ENCODE measurements at places on chromosomes 3 and 15. TPM values are rescaled to one million over a fixed set of nuclear protein-coding genes. Genes with fewer than 3 reads are reported as not detected.

DNA sequence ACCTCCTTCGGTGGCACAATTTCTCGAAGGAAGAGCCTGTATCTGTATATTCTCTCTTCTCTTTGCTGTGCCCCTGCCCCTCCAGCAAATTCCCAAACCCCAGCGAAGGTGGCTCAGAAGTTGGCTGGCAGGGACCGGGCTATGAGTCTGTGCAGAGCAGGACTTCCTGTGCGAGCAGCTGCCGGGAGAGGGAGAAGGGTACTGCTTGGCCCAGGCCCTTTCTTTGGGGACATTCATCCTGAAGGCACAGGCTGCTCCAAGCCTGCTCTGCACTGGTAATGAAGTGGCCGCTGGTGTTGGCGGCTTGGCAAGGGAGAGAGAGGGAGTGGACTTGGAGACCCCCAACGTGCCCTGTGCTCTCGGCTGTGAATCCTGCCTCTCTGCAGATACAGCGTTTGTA lies 1.5 kb downstream of the SLC6A11 start:
- DNase-seq, result no peak

DNA sequence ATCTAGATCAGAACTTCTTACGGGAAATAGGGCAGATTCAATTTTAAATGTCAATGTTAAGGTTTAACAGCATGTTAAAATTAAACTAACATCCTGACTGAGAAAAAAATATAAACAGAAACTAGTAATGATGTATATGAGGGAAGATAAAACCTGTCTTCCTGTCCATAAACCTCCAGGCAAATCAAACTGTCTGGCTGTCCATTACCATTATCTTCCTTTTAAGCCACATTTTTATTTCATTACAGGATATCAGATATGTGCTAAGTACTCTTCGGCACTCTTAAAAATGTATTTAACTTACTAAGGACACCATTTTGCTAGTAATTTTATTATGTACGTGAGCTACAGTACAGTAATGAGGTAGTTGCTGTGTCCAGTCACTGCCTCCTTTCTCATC lies 1461.7 kb upstream of the ALCAM start:
- DNase-seq, result no peak

DNA sequence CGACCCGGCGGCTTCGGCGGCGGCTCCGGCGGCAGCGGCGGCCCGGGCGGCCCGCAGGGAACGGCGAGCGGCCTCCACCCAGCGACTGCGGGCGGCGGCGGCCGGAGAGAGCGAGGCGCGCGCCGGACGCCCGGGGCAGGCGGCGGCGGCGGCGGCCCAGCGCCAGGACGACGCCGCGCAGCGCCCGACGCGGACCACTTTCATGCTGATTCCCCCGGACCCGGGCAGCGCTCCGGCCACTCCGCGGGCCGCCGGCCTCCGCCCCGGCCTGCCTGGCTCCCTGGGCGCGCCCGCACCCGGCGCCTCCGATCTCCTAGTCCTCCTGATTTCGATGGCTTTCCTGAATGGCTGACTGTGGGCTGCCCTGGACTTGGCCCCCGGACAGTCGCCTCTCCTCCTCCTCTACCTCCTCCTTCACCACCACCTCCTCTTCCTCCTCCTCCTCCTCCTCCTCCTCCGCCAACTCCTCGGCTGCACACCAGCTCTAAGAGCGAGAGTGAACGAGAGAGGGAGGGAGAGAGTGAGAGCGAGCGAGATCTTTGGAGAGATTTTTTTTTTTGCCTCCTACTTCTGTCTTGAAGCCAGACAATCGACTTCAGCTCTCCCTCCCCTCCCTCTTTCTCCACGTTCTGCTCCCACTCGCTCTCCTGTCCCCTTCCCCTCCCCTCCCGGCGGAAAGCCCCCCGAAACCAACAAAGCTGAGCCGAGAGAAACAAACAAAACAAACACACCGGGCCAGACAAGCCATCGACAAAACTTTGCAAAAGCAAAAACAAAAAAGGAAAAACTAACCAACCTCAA lies 844 bp downstream of the NR2F2 start:
- no peak for DNase-seq

- no peak for DNase-seq
Observed at GRCh38 chr15:68561901-68562300, 16.9 kb upstream of the CORO2B start.

DNA sequence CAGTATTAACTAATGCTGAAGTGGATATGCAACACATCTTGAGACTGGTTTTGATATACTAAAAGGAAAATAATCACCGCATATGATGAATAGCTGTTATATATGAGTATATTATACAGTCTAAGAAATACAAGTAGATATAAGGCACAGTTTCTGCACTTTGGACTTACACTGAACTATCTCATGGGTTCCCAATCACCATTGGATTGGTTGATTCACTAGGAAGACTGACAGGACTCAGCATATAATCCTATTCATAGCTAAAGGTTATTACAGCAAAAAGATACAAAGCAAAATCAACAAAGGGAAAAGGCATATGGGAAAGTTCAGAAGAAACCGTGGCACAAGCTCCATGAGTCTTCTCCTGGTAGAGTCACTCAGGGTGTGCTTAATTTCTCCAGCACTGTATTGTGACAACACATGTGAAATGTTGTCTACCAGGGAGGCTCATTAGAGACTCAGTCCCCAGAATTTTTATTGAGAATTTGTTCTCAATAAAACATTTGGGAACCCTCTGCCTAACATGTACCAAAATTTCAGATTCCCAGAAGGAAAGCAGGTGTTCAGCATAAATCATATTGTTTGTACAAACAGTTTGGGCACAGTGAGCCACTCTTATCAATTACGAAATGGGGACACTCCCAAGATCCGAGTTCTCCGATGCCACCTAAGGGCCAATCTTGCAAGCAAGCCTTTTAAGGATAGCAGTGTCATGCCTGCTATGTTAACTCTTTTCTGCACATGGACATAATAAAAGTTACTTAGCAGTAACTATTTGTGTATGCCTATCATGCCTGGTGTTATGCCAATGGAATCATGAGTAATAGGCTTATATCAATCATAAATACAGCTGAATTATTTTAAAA lies 26.8 kb downstream of the CMC1 start:
- no peak for DNase-seq

- no peak for DNase-seq
Observed at GRCh38 chr3:39268549-39268900, 11.3 kb downstream of the CX3CR1 start.

GRCh38 chr3:177295116-177295515 lies 97.8 kb upstream of the TBL1XR1 start:
- no peak for DNase-seq

DNA sequence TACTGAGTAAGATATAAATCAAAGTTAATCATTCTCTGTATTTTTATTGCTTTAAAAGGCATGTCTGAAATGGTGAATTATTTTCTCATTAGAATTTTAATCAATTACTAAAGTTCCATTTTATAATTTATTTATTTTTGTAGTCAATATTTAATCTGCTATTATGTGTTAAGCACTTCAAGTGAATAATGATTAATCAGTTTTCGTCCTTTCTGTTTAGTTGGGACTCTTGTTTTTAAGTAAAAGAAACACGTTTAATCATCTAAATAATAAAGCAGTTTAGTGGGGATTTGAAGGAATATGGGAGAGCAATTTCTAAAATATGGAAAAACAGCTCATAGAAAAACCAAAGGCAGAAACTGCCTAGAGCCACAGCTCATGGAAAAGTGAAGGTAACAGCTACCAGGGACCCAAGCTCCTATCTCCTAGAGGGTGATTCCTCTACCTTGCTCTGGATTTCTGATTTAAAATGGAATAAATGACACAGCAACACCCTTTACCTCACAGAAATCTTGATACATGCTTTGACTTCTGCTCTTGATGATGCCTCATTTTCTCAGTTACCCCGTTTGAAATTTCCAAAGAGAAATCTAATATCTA lies 28.0 kb upstream of the SUCNR1 start:
- no peak for DNase-seq

DNA sequence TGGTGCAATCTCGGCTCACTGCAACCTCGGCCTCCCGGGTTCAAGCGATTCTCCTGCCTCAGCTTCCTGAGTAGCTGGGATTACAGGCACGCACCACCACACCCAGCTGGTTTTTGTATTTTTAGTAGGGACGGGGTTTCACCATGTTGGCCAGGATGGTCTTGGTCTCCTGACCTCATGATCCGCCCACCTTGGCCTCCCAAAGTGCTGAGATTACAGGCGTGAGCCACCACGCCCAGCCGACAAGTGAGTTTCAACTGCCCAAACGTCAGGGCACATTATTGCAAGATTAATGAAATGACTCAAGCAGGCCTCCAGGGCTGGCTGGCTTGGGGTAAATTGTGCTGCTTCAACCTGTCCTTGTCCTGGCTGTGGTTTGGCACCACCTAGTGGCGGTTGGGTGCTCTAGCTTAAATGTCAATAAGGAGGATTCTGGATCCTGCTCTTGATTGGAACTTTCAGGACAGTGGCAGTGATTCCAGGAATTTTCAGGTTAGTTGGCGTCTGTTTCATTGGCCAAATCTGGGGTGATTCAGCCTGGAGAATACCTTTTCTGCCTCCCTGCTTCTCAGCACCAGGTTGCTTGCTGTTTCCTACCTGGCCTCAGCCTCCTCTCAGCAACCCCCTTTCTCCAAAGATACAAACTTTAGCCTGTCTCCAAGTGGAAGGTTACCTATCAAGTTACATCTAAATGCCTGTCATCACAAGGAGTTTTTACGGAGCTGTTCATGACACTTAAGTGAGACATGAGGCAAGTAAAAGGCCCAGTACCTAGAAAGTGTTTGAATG lies 32.4 kb upstream of the SACM1L start:
- peak; percentile 89 for DNase-seq

- DNase-seq, result no peak
Observed at GRCh38 chr3:124883766-124884473, 3.2 kb downstream of the ITGB5 start.

DNA sequence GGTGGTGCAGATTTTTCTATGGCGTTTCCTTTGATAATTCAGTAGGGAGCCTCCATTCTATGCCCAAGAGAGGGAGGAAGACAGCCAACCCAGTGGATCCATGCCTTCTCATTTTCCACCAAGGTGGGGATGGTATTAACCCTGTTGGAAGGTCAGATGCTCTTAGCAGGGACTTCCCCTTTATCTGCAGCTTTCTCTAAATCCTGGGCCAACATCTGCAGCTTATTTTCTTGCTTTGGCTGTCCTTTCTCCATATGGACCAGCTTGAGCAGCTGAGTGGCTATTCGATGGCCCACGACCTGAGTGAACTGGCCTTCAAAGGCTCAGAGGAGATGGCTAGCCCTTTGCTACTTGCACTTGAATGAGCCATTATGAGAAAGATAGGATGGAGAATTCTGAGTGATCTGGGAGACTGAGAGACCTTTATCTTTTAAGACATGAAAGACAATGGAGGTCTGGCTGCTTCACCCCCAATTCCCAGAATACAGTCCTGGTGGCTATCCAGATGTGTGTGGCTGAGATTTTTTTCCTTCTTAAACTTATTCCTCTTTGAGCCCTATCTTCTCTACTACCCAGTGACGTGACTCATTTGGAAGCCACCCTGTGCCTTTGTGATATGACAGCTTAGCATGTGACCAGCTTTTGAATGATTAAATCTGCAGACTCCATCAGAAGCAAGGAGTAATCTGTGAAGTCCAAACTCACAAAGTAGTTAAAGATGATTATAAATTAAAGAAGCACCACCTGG lies 39.6 kb upstream of the TRAK1 start:
- DNase-seq, result no peak

- DNase-seq, result no peak
Observed at GRCh38 chr3:190384309-190384756, 3.6 kb upstream of the CLDN16 start.

KBTBD12 gene
- 16.0 TPM for polyA plus RNA-seq

CPN2 gene
- not detected for polyA plus RNA-seq

PLD1 gene
- polyA plus RNA-seq, result 11.3 TPM

MANF gene
- 57.8 TPM for polyA plus RNA-seq

IQCF5 gene
- not detected for polyA plus RNA-seq
